Activated CD4-positive, alpha-beta T cell treated with anti-CD3 and anti-CD28 coated beads, Interleukin-2, amount 50 U/mL, for 1 hour (primary cell): ENCODE measurements at places on chromosomes 1 and 21.

GRCh38 chr1:20962576-20963258, 175.6 kb upstream of the HP1BP3 start:
- DNase-seq, result no peak

GRCh38 chr1:206029484-206029883, 5.8 kb upstream of the CTSE start:
- DNase-seq, result no peak

GRCh38 chr1:169925505-169926482, 32.1 kb upstream of the SCYL3 start:
- no peak for DNase-seq

DNA sequence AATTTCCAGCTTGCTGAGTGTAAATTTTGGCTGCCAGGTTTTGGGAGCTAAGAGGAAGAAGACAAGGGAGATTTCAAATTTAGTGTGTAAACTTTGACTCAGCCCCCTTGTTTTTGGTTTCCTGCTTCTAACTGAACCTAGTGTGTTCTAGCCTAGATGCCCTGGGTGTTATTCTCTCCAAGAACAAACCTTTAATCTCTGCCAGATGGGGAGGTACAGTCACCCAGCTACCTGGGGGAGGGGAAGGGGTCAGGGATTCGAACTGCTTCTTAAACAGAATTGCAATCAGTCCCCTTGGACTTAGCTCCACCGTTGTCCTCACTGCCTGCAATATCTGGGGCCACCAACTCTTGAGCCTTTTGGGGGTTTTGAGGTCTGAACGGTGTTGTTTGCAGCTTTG, 238.9 kb downstream of the KIF26B start:
- no peak for DNase-seq

- DNase-seq, result no peak
Observed at GRCh38 chr21:27425574-27425973, 458.7 kb upstream of the ADAMTS5 start.

- no peak for DNase-seq
Observed at GRCh38 chr1:57839067-57839466, 415.2 kb upstream of the DAB1 start.

- no peak for DNase-seq
Observed at GRCh38 chr1:63871463-63871862, 97.6 kb downstream of the ROR1 start.

DNA sequence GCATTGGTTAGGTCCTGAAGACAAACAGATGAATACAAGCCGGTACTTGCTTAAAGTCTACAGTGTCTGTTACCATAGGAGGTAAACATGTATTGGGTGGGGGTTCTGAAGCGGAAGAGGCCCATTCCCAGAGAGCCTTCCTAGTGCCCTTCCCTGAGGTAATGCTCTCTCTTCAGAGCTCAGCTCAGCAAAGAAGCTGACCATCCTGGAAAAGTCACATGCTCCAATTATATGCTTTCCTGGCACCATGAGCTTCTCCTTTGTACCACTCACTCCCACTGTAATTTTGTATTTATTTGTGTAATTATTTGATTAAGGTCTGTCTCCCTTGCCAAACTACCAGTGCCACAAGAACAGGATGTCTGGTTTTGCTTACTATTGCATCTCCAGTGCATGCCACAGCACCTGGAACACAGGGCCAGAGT, 42.0 kb downstream of the RAB3B start:
- DNase-seq, result no peak

- DNase-seq, result no peak
Observed at GRCh38 chr1:36787312-36787913, 246.9 kb downstream of the GRIK3 start.

- no peak for DNase-seq
Observed at GRCh38 chr21:44946254-44947041, 6.6 kb downstream of the SLX9 start.

DNA sequence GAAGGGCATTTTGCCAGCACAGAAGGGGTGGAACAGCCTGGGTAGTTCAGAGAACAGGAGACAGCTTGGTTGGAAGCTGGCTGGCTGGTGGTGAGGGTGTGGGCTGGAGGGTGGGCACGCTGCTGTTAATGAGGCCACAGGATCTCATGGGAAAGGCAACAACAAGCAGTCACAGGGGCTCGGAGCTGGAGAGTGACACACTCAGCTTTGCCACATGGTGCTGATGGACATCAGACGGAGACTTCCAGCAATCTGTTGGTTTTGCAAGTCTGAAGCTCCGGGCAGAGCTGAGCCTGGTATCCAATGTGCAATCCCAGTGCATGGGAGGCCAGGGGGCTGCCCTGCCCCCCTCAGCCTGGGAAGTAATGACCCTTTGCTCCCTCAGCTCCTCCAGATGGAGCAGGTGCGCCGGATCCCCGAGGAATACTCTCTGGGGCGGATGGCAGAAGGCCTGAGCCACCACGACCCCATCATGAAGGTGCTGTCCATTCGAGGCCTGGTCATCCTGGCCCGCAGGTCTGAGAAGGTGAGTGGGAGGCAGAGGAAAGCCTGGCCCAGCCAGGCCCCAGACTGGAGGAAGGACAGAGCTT, 15.6 kb upstream of the TTC4 start:
- no peak for DNase-seq

DNA sequence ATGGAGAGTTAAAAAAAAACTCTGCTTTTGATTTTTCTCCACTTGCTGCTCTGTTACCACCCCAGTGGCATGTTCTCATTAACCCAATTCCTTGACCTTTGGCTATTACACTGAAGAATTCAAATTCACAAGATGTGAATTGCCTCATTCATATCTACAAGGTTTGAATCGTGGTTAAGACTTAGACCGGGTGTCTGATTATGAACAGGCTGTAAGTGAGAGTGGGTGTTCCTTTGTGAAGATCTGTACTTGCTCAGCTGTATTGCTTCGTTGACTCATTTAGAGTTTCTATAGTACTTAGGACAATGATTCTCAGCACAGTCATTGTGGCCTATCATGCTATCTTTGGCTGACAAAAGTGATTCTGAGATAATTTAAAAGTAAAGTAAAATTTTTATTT, 36.4 kb downstream of the DNM3 start:
- no peak for DNase-seq

- no peak for DNase-seq
Observed at GRCh38 chr1:65836686-65837085, 44.0 kb downstream of the PDE4B start.

- DNase-seq, result no peak
Observed at GRCh38 chr21:15332572-15332971, 267.8 kb upstream of the NRIP1 start.

DNA sequence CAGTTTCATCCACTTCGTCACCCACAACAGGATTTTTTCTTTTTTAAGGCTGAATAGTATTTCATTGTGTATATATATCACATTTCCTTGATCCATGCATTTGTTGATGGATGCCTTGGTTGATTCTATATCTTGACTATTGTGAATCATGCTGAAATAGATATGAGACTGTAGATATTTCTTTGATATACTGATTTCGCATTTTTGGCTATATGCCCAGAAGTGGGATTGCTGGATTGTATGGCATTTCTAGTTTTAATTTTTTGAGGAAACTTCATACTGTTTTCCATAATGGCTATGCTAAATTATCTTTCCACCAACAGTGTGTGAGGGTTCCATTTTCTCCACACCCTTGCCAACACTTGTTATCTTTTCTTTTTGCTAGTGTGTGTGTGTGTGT, 5.0 kb downstream of the GUCA2B start:
- DNase-seq, result no peak

DNA sequence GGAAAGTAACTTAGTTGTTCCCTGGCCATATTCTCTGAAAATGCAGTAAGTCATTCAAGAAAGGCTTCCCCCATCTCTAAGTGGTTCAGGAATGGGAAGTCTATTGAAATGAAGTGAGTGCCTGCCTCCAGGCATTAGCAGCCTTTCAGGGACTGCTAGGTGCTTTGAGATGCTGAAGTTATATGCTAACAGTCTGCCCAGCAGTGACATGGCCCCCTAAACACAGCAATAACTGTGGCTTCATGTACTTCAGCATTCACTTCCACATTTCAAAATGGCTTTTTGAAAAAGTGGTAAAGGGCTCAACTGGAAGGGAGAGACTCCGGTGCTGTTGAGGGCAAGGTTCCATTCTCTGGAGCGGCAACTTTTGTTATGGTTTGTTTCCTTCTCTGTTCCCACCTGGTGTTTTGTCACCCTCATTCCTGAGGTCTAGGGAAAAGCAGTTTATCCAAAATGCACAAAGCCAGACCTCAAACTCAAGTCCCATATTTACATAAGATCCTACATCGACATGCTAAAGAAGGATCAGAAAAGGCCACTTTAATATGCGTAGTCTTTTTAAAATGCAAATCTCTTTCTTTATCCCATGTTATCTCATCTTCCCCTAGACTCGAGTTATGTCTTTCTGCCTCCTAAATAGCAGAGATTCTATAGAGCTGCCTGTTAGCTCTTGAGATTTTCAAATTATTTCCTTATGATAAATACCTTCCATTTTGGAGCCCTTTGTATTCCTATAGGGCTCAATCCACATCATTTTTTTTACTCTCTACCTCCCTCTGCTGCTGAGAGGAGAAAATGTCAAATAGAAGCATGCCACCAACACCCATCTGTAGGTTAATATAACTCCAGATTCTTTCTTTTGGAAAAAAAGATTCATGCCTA, 34.2 kb upstream of the LRRC8C start:
- no peak for DNase-seq

- peak; percentile 44 for DNase-seq
Observed at GRCh38 chr1:8510041-8510823, 192.3 kb downstream of the SLC45A1 start.

DNA sequence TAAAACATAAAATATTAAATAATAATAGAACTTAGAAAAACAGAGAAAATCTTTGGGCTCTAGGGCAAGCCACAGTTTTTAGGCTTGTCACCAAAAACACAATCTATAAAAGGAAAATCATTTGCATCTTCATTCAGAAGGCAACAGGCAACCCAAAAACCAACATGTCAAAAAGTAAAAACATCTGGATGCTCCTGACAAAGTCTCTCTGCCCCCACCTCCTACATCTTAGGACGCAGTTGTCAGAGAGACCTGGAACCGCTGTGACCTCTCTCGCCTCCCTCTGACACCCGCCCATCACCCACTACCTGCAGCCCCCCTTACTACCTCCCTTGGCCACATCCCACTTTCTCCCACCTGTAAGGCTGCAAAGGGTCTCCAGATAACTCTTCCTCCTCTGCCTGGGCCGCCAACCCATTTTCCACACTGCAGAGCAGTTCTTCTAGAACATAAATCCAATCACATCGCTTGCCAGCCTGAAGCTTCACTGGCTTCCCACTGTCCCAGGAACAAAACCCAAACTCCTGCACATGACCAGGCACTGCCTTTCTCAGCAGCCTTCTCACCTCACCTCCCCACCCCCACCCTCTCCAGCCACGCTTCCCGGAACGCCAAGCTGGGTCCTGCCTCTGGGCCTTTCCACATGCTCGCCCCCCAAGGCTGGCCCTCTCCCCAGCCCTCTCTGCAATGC, 14.7 kb downstream of the PRDM15 start:
- no peak for DNase-seq

GRCh38 chr1:66576645-66577044, 42.7 kb downstream of the SGIP1 start:
- DNase-seq, result no peak

GRCh38 chr1:81463936-81464837, 336.5 kb upstream of the ADGRL2 start:
- no peak for DNase-seq

DNA sequence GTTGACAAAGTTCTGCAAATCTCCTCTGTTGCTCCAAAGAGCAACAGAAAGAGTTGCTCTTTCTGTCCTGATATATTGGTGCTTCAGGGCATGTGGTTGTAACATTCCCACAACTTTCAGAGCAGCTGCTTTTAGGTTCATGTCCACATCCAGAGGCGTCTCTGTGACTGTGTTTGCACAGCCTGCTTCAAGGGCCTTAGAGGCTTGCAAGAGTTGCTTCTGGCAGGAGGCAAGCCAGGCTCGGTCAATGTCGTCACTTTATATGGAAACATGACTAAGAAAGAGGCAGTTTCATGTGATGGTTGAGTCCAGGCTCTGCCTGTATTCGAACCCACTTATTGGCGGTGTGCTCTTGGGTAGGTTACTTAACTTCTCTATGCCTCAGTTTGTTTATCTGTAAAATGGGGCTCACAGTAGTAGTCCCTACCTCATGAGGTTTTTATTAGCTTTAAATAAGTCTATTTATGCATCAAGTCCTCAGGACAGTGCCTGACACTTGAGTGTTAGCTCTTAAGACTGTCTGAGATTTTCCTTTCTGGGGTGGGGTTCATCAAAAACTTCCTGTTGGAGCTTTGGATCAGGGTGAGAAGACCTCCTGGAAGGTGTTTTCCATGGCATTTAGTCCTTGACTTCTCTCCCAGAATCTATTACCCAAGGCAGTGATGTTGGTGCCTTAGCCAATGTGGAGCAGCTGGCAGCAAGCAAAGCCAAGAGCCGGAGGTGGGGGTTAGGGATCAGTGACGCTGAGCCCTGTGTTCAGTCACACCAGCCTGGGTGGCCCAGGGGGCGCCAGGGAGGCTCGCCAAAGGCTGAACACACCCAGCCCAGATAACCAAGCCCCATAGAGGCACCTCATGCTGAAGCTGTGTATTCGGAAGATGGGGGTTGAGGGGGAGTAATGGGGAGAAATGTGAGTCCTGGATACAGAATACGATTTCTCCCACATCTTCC, 18.9 kb downstream of the LHX4 start:
- DNase-seq, result no peak

DNA sequence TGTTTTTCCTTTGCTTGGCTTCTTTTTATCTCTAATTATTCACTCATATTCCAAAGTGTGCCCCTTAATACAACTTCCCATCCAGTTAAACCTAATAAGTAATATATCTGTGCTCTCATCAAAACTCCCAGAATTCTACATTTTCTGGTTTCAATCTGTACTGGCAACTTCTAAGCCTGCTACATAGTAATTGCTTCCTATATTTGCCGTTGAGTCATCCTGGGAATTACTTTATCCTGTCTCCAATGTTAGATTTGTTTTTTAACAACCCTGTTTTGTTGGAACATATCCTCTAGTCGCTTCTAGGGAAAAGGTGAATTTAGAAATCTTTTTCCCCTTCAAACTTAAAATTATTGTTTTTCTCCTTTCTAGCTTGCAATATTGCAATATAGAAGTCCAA, 620.5 kb upstream of the PKN2 start:
- DNase-seq, result no peak

DNA sequence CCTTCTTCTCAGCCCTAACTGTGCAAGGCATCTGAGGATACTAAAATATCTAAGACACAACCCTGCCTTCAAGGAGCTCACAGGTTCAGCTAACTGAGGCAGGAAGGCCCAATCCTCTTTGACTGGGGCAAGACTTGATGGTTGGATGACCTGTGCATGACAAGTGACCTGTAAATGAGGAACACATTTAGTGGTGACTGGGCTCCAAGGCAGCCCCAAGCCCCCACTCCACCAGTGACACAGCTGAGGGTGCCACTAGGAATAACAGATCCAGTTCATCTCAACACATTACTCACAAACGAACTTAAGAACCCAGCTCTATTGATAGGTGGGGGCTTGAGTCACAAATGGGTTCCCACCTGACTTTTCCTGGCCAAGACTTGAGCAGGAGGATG, 244.7 kb upstream of the IRF2BP2 start:
- DNase-seq, result no peak
